ENCODE measurements at places on chromosomes 6 and 20.

DNA sequence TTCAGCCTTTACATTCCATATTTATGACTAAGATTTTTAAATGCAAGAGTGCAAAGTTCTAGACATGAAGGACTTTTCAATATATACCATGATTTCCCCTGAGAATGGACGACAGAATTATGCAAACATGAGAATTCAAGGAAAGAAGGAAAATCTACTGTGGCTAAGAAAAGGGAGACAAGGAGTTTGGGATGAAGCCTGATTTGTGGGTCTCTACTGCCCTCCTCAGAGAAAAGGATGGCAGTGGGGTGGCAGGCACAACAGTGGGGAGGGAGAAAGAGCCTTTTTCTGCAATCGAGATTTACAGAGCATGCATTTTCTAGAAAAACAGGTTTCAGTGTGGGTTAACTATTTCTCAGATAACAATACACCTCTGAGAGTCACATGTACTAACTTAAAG, 466.9 kb upstream of the NRSN1 start:
- DNase-seq: peak; percentile 0

DNA sequence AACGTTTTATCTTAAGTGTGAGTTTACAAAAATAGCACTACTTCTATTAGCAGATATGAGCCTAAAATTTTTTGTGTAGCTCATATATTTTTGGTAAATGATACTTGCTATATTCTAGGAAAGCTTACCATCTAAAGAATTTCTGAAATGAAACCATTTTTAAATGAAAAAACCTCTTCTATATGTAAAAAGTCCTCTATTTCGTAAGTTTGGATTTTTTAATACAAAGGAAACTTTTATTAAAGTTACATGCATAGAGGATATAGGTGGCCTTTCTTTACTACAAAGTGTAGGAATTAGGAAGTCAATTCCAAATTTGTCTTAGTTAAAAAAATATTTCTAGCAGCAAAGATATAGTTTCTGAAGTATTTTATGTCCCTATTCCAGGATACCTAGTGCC, 18.8 kb downstream of the EFHC1 start:
- no peak for DNase-seq

DNA sequence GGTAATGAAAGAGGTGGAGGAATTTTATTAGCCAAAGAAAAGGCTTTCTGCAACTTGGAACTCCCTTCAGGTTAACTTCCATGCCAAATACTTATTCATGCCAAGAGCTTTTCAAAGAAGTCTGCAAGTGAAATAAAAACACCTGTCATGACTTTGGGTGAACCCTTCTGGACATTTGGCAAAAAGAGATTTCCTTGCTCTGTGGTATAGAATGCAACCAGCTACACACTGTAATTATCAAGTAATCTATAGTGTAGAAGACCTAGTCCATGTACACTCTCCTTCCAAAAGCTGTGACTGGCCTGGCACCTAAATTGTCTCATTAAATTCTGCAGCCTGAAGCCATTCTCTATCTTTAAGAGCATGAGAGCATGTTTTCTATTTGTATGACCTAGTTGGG, 232.3 kb downstream of the COL12A1 start:
- no peak for DNase-seq

- no peak for DNase-seq
Observed at GRCh38 chr6:151357758-151358436, 33.5 kb downstream of the ZBTB2 start.

- DNase-seq: no peak
Observed at GRCh38 chr6:107555449-107555848, 65.5 kb downstream of the SOBP start.

DNA sequence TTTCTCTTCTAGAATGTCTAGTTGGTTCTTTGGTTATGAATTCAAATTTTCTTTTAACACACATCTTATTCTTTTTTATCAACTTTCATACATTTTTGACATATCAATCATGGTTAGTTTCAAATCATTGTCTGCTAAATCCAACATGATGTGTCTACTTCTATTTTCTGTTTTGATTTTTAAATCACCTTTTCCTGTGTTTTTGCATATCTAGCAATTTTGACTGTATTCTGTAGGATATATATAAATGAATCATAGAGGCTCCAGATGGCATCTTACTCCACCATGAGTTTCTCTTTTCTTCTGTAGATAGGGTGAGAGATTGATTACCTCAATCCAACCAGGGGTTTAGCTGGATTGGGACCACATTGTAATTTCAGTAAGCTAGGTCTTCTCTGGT, 34.3 kb upstream of the CARMIL1 start:
- no peak for DNase-seq

GRCh38 chr6:167579806-167580618, 246.7 kb upstream of the AFDN start:
- no peak for DNase-seq

GRCh38 chr6:4426968-4427367, 291.6 kb upstream of the ECI2 start:
- DNase-seq: no peak

GRCh38 chr6:17740559-17741220, 34.0 kb upstream of the NUP153 start:
- DNase-seq: peak; percentile 95

DNA sequence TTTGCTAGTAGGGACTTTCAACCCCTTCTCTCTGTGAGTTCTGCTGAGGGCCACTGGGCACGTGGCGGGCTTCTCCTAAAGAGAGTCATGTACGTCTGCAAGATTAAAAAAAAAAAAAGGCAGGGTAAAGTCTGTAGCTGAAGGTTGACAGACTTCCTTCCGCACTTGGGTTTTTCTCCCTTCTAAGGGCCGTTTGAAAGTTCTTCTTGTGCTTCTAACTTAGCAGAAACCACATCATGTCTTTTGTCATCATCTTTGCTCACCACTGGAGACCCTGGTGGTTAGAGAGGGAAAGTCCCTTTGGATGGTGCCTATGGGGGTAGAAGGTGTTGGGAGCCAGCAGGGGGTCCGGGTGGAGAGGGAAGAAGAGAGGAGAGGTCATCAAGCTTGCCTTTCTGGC, 31.4 kb downstream of the PRDM1 start:
- no peak for DNase-seq

- DNase-seq: no peak
Observed at GRCh38 chr20:53654932-53655624, 61.4 kb upstream of the ZNF217 start.

GRCh38 chr6:35299674-35300073, 2.1 kb downstream of the DEF6 start:
- DNase-seq: no peak

DNA sequence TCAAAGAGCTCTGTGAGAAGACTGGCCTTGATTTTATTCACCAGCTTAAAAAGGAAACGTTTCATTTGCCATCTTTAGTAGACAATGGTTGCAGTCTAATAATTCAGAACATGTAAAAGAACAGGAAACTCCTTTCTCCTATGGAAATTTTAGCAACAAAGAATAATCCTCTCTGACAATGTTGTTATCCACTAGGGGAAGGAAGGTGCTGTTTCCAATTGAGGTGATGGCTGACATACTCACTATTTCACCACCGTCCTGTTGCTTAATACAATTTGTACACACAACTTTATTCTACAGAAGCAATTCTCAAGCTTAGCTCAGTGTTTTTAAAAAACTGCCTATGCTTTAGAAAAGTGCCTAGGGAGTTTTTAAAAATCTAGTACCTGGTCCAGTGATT, 192.7 kb downstream of the ARHGAP18 start:
- DNase-seq: no peak

DNA sequence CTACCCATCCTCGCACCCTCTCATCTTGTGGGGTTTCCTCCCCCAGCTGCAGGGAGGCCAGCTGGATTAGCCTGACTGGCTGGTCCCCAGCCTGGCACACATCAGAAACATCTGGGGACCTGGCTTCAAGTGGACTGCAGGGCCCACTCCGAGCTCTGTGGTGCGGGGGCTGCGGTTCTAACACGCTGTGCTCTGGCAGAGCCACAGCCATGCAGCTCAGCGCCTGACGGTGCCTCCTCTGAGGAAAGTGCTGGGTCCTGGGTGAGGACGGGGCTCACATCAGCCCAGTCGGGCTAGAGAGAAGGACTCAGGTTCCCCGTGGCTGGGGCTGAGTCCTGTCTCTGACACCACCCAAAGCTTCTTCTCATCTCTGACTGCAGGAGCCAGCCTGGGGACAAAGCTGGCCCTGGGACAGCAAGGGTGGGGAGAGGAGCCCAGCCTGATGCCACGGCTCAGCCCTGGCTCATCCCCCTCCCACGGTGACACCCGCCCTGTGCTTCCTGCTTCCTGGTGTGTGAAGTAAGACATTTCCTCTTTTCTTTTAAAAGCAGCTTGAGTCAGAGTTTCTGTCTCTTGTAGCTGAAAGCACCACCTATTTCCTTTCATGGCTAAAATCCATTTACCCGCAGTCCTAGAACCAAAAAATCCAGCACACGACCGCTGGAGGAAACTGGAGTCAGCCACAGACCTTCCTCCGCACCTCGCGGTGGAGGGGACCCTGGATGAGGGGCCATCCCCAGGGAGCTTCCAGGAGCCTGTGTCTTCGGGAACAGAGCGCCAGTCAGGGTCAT, 127.4 kb upstream of the AFDN start:
- DNase-seq: no peak

DNA sequence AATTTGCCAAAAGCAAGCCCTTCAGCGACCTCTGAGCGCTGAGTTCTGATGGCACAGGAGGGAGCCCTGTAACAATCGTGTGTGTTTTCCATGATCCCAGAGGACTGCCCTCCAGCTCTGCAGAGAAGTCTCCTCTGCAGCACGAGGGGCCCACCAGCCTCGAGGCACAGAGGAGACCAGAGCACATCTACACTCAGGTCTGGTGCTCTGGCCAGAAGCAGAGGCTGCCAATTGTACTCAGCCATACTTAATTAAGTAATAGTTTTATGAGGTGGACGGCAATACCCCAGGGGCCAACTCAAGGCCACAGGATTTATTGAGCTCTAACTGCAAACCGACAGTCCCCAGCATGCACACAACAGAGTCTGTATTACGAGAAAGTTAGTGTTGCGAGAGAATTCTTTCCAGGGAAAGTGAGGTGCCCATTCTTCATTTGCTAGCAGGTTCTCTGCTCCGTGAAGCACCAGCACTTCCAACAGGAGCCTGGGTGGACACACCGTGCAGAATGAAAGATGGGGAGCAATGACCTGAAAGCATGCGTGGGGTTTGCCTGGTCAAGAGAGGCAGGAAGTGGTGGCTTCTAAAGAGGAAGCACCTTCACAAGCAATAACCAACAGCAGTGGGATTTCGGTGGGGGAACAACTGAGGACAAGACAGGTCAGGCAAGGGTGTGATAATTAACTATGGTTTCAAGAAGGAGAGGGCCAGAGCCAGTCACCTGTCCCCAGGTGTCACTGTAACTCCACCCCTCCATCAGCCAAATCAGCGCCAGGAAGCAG, 92.8 kb upstream of the FOXC1 start:
- no peak for DNase-seq

GRCh38 chr6:140475086-140475485, 1100.6 kb upstream of the CITED2 start:
- peak; percentile 17 for DNase-seq

DNA sequence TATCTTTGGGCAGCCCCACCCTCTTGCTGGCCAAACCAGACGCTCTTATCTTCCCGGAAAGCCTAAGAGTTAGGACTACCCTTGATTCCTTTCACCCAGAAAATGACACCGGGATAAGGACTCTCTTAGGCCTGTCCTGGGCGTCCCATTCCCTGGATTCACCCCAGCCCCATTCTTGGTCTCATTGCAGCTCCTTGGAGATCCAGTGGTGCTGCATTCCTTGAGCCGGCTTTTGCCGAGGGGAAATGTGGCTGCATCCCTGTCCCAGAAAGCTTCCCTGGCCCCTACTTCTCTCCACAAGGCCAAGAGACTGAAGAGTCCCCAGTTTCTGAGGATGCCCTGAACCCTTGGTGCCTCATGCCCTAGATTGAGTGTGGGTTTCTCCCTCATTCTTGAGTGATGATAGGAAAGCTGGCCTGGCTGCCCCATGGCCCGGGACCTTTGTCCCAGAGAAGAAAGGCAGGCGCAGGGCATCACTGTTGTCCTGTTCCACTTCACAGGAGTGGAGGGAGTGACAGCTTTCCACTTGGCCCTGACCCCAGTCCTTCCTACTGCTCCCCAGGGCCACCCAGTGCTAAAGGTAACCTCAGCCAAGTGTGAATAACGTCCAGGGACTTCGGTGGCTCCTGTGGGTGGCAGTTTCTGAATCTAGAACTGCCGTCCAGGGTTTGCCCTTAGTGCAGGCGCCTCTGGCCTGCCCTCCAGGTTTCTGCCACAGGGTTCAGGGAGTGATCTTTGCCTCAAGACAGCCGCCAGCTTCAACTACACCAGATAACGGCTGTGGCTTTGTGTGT, 42.7 kb upstream of the MYL9 start:
- no peak for DNase-seq

- DNase-seq: no peak
Observed at GRCh38 chr6:44255105-44255808, 2.1 kb downstream of the SLC35B2 start.

- DNase-seq: no peak
Observed at GRCh38 chr20:45774945-45775344, 16.7 kb downstream of the WFDC3 start.

GRCh38 chr20:914727-915498, 1.2 kb downstream of the ANGPT4 start:
- DNase-seq: no peak
